ENCODE measurements at places on chromosomes 3 and 15.
A peak's percentile ranks its signal among the peaks of the same experiment; 100 is the strongest.

GRCh38 chr15:91411586-91411985 is 311.5 kb downstream of the SV2B start:
- no peak for DNase-seq

GRCh38 chr3:194756791-194757325 is 71.2 kb downstream of the FAM43A start:
- no peak for DNase-seq

- DNase-seq: no peak
Observed at GRCh38 chr15:92009162-92009561, 155.7 kb downstream of the SLCO3A1 start.

- no peak for DNase-seq
Observed at GRCh38 chr3:145272684-145273083, 888.3 kb downstream of the PLOD2 start.

DNA sequence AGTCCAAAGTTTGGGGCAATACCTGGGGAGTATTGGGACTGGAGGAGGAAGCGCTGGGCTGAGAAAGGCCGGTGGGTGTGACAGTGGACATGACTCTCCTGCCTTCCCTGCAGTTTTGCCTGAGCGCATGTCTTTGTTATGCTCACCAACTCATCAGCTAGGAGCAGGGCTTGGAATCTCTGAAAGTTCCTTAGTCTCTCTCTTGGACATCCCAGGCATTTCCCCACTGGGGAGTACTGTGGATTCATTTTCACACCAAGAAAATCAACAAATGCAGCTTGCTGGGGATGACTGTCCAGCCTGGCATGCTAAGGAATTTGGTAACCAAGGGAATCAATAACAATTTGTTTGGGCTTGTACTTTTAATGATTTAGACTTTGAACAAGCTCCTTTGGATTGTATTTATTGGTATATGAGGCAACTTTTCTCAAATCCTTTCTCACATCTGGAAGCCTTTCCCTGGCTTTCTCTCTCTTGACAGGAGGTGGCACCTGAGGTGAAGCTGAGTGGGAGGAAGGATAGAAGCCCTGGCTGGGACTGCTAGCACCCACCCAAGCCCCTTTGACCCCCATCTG is 48.5 kb upstream of the CHST2 start:
- no peak for DNase-seq

- DNase-seq: no peak
Observed at GRCh38 chr3:17349093-17349492, 393.3 kb downstream of the TBC1D5 start.

GRCh38 chr15:77898811-77899730 is 178.4 kb downstream of the TBC1D2B start:
- no peak for DNase-seq

DNA sequence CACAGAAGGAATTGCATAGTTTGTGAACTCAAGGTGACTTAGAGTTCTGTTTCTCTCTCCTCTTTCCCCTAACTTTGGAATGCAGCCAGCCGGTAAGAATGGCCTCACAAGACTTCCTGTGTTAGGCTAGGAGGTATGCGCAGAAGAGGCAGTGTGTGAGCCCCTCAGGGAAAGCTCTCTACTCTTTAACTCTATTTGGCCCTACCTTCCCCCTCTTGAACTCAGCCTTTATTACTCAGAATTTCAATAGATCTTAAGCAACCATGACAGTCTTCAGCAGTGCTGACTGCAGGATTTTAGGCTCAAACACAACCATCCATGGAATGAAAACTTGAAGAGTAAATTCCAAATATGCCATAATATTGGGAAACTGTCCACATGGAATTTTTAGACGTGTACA is 209.5 kb downstream of the DTWD1 start:
- no peak for DNase-seq

GRCh38 chr3:5607581-5607980 is 420.1 kb downstream of the EDEM1 start:
- DNase-seq: no peak

- no peak for DNase-seq
Observed at GRCh38 chr3:102037209-102037608, 187.9 kb downstream of the NFKBIZ start.

- no peak for DNase-seq
Observed at GRCh38 chr3:129837065-129837642, 56.4 kb downstream of the TMCC1 start.

DNA sequence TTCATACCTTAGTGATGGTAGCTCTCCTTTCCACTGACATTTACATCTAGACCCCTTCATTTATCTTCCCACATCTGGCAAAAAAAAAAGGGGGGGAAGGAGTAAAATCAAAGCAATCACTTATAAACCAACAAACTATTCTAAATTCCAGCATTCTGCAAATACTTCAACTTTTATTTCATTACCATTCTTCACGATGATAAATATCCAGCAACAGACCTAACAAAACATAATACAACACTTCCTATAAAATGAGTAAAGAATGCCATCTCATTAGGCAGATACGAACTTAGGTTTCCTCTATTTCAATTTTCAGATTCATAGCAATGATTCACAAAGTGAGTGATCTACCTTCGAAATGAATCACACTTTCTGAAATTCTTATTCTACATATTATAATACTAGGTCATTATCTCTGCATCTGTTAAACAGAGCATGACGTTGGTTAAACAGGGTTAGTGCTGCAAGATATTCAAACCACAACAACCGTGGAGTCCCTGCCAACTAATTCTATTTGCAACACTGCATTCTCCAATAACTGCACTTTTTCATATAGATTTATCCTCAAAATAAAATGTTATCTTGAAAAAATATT is at the start of gene LRRFIP2:
TSS of gene LRRFIP2 (minus strand) at position 51 of the 595 bp plus-strand sequence. CDS start 25,599 bp downstream, outside the sequence.
- peak; percentile 42 for DNase-seq

- no peak for DNase-seq
Observed at GRCh38 chr3:110750201-110750600, 321.4 kb upstream of the NECTIN3 start.

DNA sequence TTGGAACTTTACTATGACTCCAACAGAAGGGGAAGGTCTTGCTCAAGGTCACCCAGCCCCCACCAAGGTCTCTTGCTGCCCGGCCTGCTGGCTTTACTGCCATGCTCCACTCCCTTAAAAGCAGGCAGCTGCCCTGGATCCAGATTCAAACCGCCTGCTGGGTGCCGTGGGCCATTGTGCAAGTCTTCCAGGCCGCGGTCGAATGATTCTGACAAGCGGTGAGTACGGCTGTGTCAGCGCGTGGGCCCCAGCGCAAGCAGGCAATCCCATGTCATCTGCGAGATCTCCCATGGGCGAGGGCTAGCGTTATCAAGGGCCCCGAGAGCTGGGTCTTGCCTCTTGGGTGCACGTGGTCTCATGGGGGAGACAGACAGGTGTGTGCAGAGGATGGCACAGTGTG is 37.6 kb downstream of the CORO2B start:
- DNase-seq: no peak

DNA sequence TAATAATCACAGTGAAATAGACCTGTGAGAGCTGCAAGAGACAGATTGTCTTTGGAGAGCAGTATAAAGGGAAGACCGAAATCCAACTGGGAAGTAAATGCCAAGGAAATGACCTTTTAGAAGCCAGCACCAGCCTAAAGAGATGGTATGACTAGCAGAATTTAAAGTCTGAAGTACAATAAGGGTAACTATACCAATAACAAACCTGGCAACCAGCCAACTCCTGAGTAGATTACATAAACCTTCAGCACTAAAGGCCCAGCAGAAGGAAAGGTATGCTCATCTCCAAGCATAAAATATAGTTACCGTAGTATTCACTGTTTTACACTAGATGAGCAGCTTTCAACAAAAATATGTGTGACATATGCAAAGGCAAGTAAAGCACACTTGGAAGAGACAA is 155.1 kb upstream of the SATB1 start:
- no peak for DNase-seq

DNA sequence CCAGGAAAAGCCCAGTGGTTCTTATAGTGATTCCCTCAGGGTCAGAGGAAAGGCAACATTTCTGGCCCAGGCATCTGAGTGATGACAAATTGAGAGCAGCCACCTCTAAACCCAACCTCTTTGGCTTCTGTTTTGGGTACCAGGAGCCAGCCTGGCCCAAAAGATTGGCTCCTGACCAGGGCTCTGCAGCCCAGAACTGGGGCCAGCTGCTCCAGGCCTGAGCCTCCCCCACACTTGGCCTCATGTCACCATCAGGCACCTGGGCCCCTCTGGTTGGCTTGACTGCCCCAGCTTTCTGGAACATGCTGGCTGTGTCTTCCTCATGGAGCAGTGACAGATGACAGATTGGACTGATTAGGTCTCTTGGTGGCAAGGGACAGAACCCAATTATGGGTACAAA is 26.0 kb upstream of the HCN4 start:
- no peak for DNase-seq

Measured in inflammatory macrophage treated with lipopolysaccharide for 1 hour (primary cell).